ENCODE measurements at places on chromosomes 13 and 19.

GRCh38 chr19:2042485-2043250 is 8.4 kb downstream of the MKNK2 start:
- DNase-seq: no peak

DNA sequence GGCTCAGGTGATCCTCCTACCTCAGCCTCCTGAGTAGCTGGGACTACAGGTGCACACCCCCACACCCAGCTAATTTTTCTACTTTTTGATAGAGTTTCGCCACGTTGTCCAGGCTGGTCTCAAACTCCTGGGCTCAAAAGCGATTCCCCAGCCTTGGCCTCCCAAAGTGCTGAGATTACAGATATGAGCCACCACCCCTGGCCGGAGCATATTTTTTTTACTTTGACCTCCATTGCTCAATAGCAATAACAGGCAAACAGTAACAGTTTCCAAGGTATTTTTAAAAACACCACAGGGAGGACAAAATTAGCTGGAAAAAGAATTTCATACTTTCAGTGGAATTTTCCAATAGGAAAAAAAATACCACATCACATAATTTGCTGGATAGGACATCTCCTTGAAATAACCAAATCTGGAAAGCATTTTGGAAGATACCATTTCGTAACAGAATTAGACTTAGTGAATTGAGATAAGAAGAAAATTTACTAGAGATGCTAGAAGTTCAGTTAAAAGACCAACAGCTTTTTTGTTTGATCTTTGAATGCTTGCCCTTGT is 5.2 kb downstream of the DUXA start:
- no peak for DNase-seq

DNA sequence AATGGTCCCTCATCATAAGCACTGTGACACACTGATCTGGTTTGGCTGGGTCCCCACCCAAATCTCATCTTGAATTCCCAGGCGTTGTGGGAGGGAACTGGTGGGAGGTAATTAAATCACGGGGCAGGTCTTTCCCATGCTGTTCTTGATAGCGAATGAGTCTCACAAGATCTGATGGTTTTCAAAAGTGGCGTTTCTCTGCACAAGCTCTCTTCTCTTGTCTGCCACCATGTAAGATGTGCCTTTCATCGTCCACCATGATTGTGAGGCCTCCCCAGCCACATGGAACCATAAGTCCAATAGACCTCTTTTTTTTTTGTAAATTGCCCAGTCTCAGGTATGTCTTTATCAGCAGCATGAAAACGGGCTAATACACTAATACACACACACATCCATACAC is 6.9 kb upstream of the GPR4 start:
- no peak for DNase-seq

DNA sequence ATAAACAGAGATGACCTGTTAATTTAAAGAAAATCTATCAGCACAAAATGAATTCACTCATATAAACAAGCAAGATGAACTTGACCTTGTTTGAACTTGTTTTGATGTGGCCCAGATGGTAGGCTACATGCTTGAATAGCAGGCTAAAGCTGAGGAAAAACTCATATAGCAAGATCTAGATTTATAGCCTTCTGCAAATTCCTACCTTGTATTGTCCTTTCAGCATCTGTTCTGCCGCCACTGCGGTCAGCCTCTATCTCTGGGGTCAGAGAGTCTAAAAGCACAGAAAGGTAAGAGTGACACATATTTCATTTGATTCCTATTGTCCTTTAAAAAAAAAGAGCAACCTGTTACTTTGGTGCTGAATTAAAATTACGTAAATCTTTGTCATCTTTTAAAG is 392.1 kb downstream of the DACH1 start:
- DNase-seq: no peak

GRCh38 chr19:58380037-58380661 is 681 bp downstream of the ZNF837 start:
- no peak for DNase-seq

DNA sequence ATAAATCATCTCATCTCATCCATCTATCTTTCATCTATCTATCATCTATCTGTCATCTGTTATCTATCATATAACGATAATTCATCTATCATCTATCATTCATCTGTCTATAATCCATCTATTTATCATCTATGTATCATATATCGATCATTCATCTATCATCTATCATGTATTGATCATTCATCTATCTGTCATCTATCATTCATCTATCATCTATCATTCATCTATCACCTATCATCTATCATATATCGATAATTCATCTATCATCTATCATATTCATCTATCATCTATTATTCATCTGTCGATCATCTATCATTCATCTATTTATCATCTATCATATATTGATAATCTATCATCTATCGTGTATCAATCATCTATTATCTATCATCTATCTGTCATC is 100.4 kb upstream of the ZNF492 start:
- no peak for DNase-seq

DNA sequence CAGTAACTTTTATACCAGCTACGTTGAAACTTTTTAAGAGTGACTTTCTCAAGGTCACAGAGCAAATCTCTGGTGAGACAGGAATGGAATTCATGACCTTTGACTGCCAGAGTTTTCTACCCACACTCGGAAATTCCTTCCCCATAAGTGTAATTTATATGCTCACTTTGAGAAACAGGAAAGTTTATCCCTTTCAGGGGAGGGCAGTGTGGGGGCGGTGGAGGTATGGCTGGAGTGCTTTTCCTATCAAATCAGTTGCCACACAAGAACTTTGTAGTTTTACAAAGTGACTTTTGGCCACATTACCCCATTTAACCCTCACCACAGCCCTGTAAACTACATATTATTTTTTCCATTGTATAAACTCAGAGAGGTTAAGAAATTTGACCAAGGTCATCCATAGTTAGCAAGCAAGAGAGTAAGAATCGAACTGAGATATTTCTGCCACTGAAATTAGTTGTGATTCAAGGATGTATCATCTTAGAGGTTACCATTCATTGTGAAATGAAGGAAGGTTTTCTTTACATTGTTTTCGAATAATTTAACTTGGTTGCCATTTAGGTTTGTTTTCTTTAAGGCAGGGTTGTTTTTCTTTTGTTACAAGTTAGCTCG is 5.9 kb downstream of the KLF12 start:
- no peak for DNase-seq

- no peak for DNase-seq
These were observed 53.0 kb upstream of the ZNF728 start for GRCh38 chr19:23055946-23056345.

- no peak for DNase-seq
These were observed 752.2 kb downstream of the EFNB2 start for GRCh38 chr13:105783261-105783660.

DNA sequence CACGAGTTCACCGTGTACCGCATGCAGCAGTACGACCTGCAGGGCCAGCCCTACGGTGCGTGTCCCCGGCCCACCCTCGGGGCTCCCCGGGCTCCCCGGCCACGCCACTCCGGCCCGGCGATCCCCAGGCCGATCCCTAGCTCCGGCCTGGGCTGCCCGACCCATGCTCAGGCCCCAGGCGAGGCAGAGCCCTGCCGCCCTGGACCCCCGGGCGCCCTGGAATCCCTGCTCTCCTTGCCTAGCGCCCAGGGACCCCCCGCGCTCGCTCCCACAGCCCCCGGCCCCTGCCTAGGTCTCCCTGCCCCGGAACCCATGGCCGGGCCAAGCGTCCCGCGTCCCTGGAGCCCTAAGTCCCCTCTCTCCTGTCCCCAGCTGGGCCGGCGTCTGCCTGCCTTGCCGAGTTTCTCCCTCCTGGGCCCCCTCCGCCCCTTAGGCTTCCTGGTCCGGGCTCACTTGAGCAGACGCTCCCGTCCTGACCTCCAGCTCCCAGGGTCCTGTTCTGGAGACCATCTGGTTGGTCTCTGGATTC is 494 bp downstream of the NCLN start:
- no peak for DNase-seq

- DNase-seq: no peak
These were observed 75.4 kb upstream of the GPR183 start for GRCh38 chr13:99382428-99383133.

DNA sequence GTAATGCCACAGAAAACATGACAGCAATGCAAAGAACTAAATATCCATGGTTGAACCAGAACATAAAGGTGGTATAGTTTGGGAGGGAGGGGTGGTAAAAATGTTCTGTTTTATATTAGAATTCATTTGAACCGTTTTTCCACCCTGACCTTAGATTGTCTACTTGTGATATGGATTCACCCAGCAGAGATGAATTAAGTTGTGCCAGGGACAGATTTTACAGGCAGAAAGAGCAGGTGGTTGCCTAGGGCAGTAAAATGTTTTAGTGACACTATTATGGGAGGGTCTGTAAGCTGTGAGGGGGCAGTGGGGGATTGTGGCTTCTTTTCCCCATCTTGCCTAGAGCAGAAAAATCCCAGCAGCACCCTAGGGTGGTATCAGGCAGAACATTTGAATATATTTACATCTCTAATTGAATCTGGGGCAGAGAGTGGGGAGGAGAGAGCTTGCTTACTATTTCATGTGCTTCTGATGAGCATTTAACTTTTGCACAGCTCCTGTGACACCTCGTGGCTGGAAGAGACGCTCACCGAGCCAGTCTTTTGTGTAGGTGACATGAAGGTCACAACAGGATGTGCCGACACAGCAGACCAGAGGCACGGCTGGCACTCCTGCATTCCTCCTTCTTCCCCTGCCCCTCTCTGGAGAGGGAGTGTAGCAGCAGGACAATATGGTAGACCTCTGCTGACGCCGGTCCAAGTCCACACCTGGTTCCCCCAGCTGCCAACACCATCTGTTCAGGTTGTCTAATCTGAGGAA is 452.3 kb downstream of the IRS2 start:
- no peak for DNase-seq

DNA sequence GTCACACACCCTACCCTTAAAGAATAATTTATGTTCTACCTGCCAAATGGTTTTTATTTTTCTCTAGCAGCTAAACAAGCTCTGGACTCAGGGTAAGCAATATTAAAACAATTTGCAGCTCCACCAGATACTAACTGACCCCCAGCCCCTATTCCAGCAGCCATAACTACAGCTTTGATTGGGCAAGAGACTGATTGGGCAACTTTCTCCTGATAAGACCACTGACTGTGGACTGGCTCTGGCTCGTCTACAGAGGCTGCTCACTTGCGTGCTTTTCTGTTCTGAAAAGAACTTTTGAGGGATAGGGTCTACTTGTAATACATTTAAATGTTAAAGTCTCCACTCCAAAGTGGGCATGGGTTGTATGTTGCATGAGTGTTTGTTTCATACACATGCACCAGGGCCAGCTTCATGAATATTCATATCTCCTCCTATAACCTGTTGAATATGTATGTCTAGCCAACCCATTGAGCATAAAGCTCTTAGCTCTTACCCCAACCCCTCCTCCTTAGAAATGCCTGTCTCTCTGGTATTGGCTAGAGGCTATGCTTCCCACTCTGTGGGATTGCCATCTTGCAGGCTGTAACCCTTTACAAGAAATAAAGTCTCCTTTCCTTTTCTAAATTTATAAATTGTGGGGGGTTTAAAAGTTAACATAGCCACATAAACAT is 19.9 kb downstream of the OR7A5 start:
- no peak for DNase-seq

DNA sequence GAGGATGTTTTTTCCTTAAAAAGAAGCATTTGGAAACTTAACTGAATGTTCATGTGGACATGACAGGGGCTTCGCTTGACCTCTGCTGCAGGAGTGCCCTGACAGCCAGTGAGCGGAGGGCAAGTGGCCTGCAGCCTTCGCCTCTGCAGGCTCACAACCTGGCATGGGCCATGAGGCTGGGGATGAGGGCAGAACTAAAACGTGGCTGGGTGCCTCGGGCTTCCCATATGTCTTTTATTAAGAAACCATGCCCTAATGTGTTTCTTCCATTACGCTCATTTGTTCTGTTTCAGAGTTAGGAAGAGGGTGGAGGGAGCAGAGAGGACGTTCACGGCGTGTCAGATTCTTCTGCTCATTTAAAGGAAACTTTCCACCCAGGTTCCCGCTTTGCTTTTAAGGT is 2.9 kb downstream of the ARHGEF7 start:
- no peak for DNase-seq

DNA sequence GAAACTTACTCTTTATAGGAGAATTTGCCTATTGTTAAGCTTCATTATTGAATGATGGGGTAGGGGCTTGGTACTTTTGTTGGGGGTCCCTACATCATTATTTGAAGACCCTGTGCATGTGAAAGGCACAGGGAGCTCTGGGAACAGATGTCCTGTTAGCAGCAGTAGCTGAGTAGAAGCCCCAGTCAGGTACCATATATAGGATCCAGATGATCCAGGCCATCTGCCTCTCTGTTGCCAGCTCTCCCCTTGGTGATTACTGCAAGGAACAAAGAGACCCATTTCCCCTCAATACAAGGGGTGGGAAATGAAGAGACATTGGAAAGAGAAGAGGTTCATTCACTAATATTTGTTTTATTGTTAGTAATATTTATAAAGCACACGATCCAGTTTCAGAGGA is 4.4 kb upstream of the MTMR6 start:
- DNase-seq: no peak

DNA sequence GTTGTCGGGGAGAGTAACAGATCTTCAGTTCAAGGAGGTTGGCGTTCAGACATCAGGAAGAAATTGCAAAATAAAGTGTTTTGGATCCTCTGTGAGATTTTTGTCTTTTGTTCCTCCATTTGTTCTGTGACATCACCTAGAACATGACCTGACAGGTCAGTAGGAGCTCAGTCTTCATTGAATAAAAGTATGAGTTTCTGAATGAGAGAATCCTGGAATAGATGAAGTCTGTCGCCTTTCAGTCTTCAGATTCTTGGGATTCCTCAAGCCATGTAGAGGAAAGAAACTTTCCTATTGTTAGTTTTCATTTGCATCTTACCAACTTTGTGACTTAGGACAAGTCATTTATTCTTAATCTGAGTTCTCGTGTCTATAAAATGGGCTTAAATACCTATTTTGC is 14.4 kb downstream of the ARHGAP35 start:
- no peak for DNase-seq

DNA sequence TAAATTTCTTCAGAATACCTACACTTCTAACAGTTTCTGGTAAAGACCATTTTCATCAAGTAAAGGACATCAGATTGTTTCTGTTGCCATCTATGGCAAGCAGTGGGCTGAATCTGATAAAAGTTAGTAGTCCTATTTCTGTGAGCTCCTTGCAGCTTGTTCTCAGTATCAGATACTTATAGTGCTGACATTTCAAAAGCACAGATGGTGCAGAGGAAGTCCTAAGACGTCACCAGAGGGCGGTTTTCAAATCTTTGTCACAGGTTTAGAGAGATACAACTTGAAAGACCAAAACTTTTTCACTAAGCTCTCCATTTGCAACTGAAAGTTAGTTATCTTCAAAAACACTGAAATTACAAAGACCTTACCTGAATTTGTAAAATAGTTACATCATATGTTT is 719.8 kb downstream of the SLITRK1 start:
- DNase-seq: no peak

DNA sequence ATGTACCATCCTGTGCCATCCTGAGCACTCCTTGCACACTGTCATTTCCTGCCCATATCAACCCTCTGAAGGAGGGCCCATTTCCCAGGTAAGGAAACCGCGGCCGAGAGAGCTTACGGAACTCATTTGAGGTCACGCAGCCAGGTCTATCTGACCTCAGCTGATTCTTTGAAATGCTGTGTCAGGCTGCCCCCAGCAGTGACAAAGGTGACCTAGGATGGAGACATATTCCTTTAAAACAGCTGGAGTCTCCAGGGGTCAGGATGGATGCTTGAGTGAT is 42.2 kb upstream of the VSTM2B start:
- no peak for DNase-seq

GRCh38 chr19:48147597-48148175 is 22.5 kb downstream of the LIG1 start:
- DNase-seq: no peak

GRCh38 chr13:41621716-41622431 is 164.5 kb downstream of the RGCC start:
- peak; percentile 58 for DNase-seq
